ENCODE measurements at places on chromosomes 5 and 9.

DNA sequence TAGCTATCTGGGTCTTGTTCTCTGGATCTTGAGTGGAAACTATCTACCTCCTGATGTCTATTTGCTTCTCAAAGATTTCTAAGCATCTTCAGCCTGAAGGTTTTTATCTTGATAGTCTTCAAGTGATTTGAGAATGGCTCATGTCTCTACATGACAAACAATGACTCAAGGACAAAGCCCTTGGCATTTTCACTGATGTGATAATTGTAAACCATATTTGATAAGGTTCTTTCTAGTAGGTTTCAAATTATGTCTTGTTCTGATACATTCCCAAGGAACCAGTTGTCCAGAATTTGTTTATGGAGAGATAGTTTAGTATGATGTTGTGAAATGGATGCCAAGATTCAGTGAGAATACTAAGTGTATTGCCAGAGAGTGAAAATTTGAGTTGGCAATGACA is 1079.3 kb upstream of the CDH9 start:
- DNase-seq, result no peak

GRCh38 chr9:35681341-35682002 is 7.7 kb downstream of the CA9 start:
- DNase-seq, result no peak

GRCh38 chr5:9888501-9888901 is 258.4 kb upstream of the TAS2R1 start:
- no peak for DNase-seq

GRCh38 chr5:82873452-82873851 is 203.7 kb downstream of the TMEM167A start:
- DNase-seq, result no peak

DNA sequence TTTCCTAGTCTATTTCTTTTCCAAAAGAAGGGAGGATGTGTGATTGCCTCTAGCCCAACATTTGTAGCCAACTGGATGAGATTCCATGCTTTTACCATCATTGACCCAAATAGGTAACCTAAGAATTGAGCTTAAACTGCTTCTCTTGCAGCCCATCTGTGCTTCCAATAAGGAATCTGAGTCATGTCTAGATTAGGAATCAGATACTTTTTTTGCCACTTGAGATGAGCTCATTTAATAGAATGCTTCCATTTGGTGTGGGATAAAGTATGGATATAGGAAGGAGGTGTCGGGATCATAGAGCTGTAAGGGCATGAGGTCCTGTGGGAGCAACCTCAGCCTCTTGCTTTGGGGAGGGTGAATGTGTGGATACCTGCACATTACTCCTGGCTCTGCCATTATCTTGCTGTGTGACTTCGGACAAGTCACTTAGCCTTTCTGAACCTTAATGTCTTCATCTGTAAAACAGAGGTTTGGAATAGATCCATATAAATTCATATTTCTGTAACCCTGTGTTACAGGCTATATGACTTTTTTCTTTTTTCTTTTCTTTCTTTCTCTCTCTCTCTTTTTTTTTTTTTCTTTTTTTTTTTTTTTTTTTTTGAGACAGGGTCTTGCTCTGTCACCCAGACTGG is 56.2 kb downstream of the MAP1B start:
- no peak for DNase-seq

GRCh38 chr5:173497685-173498084 is 118.8 kb downstream of the BOD1 start:
- no peak for DNase-seq

GRCh38 chr5:148928141-148928540 is 101.7 kb downstream of the ADRB2 start:
- DNase-seq, result no peak

DNA sequence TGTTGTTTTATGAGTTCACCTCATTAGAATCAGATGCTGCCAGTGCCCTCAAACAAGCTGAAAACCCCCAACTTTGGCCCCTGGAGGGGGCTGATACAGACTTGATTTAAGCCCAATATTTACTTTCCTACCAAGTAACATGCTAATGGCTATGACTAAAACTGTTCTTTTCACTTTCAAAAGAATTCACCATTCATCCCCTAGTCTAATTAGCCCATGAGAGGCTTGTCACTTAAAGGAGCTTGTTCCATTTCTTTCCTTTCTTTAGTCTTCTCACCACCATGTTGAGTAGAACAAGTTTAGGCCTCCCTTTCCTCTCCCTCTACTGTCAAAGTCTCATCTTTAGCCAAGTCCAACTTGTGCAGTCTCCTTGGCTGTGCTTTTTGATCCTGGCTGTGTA is 50.4 kb downstream of the EPB41L4B start:
- DNase-seq, result no peak

DNA sequence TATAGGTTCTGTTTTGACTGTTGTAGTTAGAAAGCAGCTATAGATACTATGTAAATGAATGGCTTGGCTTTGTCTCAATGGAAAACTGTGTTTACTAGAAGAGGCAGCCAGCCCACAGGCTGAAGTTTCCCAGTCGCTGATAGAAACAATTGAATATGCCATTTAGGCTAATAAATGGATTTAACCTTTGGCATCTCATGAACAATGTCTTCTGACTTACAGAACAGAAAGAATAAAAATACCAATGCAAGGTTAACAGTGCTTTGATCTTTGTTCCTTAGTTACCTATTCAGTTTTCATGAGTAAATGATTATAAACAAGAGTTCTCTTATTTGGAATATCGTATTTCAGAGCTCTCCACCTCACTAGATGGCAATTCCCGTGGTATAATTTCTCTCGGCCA is 120.6 kb downstream of the PAM start:
- DNase-seq, result no peak

- no peak for DNase-seq
Observed at GRCh38 chr9:88533951-88534455, 975 bp upstream of the NXNL2 start.

DNA sequence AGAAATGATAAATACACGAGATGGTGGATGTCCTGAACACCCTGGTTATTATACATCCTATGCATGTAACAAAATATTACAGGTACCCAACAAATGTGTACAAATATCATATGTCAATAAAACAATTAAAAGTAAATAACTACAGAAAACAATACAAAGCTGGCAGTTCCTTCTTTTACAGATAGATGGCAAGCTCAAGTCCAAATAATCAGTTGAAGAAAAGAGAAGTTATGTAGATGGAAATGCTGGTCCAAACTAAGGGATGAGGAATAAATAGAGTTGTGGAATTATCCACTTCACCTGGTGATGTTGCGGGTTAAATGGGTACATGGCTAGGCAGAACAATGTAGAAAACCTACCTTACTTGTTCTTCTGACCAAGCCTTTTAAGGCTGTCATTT is 79.4 kb downstream of the PALM2AKAP2 start:
- no peak for DNase-seq

DNA sequence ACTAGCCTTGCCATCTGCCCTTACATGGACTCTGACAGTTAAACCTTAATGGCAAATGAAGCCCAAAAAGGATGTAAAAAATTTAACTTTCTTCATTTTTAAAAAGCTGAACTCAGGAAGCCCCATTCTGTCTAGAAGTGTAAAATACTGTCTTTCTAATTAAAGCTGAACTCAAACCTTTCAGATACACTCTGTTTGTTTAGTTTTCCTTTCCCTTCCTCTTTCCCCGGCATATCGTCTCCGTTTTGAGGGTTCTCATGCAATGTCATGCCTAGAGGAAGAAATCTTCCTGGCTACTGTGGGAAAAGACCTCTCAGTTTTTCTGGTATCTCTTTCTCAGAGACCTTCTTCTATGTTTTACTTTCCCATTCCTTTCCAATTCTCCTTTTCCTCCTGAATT is 841.5 kb downstream of the DTWD2 start:
- no peak for DNase-seq

DNA sequence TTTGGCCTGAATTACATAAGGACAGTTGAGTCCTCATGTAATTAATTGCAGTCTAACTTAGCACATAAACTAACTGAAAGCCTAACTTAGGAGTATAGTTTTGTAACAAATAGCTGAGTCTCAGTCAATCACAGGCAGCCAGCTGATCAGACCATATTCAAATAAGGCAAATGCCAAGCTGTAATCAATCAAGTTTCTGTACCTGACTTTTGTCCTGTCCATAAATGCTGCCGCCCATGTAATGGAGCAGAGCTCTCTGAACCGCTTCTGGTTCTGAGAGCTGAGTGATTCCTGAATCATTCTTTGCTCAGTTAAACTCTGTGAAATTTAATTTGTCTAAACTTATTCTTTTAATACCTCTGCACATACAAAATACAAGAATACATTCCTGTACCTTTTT is 104.8 kb downstream of the TSSK1B start:
- DNase-seq, result no peak

- DNase-seq, result no peak
Observed at GRCh38 chr9:567747-568305, 273.7 kb upstream of the DMRT1 start.

DNA sequence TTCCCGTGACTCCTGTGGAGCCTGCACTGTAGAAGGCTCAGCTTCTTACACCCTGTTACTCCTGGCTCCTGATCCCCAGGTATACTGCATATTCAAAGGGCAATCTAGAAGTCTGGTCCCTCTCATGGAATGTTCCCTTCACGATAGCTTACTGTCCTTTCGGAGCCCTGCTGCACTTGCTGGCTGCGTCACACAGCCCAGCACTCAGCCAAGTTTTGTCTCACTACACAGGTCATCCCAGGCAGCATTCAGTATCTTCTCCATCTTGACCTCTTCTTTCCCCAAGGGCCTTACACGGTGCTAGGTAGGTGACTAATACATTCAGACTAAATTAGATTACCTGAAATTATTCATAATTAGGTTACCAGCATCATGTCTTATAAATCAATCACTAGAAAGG is 123.7 kb downstream of the WDR41 start:
- DNase-seq, result no peak

DNA sequence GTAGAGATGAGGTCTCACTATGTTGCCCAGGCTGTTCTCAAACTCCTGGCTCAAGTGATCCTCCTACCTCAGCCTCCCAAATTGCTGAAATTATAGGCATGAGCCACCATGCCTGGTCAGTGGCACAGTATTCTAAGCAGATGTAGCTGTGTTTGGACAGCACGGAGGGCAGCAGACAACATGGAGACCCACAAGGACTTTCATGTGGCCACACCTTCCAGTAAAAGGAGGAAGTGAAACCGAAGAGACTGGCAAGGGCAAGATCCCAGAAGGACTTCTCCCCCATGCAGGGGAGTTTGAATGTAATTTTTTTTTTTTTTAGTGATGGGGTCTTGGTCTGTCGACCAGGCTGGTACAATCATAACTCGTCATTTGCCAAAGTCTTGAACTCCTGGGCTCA is 172.2 kb downstream of the TRPM3 start:
- no peak for DNase-seq

GRCh38 chr9:134345737-134346136 is 19.5 kb downstream of the RXRA start:
- DNase-seq, result no peak

DNA sequence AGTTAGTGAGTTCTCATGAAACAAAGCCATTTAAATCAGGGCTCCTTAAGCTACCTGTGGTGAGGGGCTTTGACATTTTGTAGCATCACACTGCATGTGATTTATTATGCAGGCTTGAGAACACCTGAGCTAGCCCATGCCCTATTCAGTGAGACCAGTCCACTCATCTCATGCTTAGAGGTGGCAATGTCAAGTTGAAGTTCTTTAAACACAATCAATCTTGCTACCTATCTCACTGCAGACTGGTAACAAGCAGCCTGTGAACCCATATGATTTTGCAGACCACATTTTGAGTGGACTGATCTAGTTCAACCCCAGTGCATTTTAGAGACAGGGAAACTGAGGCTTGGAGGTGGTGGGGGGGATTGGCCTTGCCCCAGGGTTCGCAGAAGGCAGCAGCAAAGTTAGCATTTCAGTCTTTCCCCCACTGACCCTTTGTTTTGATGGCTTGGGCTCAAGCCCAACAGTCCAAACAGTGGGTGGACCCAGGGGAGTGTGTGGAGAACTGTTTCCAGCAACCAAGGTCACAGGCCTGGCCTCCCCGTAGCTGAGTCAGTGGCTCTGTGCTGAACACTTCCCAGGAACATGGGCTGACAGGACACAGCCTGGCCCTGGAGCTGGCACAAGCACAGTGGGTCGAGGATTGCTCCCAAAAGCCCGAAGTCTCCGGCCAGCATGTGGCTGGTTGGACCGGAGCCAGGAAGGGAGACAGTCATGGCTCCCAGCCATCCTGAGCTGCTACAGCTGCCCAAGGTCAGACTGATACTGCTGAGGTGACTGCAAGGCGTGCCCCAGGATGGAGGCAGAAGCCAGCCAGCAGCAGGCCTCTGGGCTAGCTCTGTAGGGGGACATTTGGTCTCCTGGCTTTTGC is 95.3 kb downstream of the RGS3 start:
- DNase-seq, result no peak

DNA sequence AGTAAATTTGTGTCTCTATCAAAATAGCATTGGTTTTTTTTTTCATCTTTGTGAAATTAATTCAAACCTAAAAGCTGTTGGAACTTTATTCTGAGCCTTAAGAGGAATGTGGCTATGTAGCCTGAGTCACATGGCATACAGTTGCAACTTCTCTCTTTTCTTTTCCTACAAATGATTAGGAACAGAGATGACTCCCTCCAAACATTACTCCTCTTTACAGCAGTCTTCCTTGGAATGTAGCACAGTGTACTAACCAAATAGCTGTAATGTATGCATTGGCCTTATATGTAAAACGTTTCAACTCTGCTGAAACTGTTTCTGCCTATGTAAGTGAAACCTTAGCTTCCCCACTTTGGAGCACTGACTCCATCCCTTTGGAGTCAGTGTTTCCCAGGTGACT is 100.9 kb upstream of the MAP1B start:
- no peak for DNase-seq

GRCh38 chr5:14581106-14581890 is at the start of gene OTULINL:
OTULINL (plus strand) TSS chr5:14581792; CDS start chr5:14581895, 103 bp downstream.
- peak; percentile 76 for DNase-seq

DNA sequence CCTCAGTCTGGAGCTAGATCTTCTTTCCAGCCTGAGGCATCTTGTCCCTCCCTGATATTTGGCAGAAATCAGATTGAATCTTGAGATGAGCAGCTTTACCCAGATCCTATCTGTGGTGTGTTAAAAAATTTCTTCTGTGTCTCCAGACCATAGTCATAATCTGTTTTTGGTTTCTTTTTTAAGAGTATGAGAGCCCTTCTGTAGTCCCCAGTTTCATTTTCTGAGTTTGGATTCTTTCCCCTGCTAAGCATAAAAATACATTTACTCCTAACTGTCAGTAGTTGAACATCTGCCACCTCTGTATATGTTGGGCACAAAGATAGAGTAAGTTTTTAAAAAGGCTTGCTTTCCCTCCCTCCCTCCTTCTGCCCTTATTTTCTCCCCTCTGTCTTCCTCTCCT is 137.7 kb downstream of the CNTLN start:
- DNase-seq, result no peak

- DNase-seq, result no peak
Observed at GRCh38 chr5:25568989-25569625, 924.3 kb upstream of the CDH10 start.

- DNase-seq, result no peak
Observed at GRCh38 chr5:118006219-118006618, 982.1 kb downstream of the DTWD2 start.

DNA sequence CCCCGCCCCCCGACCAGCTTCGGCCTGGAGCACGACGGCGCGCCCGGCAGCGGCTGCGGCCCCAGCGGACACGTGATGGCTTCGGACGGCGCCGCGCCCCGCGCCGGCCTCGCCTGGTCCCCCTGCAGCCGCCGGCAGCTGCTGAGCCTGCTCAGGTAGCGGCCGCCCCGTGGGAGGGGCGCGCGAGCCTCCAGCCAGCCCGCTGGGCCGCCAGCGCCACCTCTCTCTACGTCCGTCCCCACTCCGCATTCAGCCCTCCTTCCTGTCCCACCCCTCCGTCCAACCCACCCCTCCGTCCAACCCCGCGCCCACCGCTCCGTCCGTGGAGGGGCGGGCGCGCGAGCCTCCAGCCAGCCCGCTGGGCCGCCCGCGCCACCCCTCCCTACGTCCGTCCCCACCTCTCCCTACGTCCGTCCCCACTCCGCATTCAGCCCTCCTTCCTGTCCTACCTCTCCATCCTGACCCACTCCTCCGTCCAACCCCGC is 6.5 kb downstream of the ADAMTS13 start:
- DNase-seq, result no peak
